Stimulated activated CD8-positive, alpha-beta memory T cell treated with anti-CD3 and anti-CD28 coated beads, Interleukin-4, amount 100 ng/mL, for 24 hours (primary cell): ENCODE measurements at places on chromosomes 6 and 20.

- no peak for DNase-seq
Observed at GRCh38 chr6:4010689-4011090, 68.2 kb downstream of the FAM217A start.

DNA sequence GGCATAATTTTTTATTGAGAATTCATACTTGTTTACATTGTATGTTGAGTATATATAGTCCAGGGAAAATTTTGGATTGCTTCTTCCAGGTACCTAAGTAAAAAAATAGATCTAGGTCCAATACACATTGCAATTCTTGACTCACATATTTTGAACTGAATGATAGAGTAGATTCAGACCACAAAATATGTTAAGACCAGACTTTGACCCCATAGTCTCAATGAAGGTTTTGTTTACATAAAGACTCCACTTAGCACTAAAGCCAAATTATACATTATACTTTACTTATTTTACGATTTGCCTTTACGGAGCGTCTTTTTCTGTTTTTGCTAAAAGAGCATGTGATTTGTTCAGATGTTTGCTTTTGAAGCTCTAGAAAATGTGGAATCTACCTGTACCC lies 144.1 kb upstream of the PTCHD4 start:
- no peak for DNase-seq

DNA sequence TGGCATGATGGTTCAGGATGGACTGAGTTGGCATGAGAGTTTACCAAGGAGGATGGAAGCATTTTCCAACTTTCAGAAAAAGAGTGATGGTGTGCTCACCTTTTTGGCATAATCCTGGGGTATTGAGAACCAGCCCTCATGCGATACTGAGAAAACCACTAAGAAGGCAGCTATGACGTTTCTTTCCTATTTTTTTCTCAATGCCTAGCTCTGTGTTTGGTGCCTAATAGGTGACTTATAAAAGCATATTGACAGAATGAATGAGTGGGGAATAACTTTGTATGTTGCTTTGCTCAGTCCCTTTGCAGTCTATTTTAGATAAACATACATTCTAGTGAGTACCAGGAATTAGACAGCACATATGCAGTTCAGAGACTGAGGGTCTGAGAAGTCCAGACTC lies 816.3 kb downstream of the DHX35 start:
- no peak for DNase-seq

GRCh38 chr6:97626671-97627441 lies 343.8 kb upstream of the MMS22L start:
- DNase-seq: no peak

- no peak for DNase-seq
Observed at GRCh38 chr6:149545258-149545753, 537 bp downstream of the PPIL4 start.

DNA sequence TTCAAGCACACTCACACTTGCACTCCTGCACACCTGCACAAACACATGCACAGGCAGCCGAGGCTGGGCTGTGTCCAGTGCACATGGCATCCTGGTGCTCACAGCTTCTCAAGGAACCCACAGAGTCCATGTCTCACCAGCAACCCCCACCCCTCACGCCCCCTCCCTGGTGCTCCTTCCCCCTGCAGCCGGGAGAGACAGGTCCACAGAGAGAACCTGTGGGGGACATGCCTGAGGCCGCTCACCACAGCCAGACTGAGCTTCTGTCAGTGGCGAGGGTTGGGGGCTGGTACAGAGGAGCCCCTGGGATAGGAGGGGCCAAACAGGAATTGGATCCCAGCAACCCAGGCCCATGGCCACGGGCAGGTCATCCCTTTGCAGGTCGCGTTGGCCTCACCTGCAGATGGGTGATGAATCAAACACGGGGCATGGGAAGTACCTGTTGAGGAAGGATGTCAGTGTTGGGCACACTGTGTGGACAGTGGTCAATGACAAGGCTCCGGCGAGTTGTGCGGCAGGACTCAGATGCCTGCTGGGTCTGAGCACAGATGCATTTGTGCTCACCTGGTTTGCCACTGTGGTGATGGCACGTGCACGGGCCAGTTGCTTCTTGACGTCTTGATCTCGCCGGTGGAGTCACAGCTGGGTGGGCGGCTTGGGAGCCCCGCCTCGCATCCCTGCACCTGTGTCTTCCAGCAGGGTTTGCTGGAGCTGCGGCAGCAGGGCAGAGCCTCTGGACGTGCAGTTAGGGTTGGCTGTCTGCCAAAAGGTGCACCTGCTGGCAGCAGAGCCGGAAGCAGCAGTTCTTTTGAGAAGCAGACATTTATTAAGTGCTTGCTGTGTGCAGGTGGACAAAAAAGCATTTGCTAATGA lies 113.0 kb downstream of the ERMARD start:
- no peak for DNase-seq

GRCh38 chr6:111791415-111791814 lies 81.8 kb downstream of the FYN start:
- no peak for DNase-seq

DNA sequence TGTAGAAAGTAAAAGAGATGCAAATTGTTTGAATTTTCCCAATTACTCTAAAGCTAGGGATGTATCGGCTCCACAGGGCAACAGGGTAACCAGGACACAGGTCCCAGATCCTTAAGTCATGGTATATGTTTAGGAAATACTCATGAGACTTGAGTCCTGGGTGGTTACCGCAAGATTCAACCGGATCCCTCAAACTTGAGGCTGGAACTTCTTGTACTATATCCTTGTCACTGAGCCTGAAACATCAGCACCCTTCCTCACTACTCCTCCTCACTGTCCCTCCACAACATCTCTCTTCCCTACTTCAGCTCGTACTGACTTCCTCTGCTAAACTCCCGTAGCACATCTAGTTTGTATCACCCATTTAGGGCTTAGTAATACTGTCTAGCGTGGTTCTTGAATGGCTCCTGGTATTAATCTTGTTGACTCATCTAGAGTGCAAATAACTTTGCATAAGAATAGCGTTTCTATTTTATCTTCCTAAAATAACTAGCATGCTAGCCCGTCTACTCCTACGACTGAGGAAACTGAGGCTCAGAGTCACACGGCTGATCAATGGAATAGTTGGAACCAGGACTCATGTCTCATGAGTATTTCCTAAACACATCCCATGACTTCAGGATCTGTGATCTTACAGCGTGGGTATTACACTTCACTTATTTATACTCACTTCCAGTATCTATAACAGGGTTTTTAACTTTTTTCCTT lies 72.1 kb downstream of the FILIP1 start:
- no peak for DNase-seq

DNA sequence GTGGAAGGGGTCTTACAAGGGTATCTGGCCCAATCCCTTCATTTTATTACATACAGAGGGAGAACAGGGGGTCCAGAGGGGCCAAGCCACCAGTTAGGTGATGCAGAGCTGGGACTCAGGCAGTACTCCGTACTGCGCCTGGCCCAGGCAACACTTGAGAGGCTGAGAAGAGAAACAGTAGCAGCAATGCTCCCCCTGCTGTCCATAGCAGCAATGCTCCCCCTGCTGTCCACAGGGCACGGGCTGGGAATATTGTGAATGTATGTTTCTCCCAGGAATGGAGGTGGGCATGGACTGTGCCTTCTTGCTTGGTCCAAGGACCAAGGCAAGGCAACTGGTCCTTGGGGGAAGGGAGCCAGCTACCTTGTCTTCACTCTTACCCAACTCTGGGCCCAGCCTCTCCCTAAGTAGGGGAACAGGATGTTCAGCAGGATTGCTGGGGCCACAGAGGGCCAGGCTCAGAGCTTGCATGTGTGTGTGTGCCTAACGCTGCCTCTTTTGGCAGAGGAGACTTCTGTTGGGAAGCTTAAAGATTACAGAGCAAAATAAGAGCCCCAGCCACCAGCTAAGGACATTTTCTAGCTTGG lies 14.8 kb upstream of the FAM83C start:
- no peak for DNase-seq

- DNase-seq: no peak
Observed at GRCh38 chr20:242905-243304, 14.6 kb upstream of the DEFB132 start.

DNA sequence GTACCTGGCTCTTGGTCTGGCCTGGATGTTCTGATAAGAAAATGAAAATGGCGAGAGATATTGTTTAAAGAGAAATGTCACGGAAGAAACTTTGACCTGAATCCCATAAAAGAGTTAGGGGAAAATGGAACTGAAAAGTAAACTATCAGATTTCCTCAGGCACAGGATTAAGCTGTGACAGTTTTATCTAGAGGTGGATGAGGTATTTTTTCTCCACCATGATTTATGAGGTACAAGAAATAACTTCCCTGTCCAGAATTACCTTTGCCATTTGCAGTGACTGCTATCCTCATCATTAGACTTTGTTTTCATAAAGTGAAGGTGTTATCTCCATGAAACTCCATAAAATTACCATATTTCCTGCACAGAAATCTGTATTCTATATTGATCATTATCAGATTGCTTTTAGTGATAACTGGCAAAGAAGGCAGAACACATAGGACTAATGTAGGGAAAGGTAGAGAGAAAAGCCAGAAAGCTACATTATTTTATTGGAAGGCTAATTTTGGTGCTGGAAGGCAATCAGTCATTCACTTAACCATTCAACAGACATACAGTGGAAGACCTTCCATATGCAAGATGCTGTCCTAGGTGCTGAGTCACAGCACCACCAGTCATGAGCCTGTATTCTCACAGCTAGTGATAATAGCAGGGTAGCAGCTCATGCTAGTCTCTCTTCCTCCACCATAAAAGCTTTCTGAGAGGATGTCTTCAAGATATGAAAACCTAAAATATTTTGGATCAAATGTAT lies 427.3 kb upstream of the CITED2 start:
- no peak for DNase-seq

DNA sequence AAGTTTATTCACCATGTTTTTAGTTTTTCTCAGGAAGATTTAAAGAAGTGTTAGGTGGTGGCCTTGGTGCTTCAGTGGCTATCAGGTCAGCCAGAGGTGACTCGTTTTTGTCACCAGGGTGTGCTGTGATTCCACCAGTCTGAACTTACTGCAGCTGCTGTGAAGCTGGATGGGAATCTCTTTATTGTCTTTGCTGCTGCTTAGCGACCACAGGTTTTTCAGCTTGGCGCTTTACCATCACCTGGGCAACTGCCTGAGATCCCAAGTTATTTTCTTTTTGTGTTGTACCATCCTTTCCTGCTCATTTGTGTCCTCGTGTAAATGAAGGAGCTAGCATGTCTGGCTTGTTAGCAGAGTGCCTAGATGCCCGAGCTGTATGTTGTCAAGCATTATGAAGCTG lies 146.9 kb downstream of the MACROD2 start:
- DNase-seq: no peak

DNA sequence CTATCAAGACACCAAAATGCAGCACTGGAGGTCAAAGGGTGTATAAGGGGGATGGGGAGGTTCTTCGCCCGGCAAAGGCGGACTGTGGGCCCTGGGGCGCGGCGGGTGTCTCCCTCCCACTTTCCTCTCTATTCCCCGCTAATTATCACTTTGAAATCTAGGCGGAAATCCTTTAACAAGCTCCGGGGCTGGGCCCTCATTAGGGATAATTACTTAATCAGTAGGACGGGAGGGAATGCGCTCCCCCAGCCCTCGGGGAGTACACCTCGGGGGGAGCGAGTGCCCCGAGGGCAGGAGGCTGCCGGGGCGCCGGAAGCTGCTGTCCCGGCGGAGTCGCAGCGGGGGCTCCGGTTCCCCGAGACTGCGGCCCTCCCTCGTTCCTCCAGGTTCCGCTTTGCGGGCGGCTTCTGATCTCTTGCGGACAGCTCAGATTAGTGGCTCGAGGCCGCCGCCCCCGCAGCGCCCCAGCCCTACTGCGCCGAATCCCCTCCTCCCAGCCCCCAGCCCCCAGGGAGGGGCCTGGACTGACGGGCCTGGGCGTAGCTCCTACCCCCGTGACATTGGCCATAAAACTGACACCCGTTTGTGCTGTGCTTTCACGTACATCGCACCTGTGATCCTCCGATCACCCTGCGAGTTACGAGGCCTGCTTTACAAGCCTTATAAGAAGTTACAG lies 14.7 kb downstream of the MUCL3 start:
- DNase-seq: peak; percentile 68

GRCh38 chr6:160967833-160968232 lies 23.7 kb upstream of the MAP3K4 start:
- DNase-seq: no peak

GRCh38 chr6:150600301-150601017 lies 774 bp downstream of the PLEKHG1 start:
- DNase-seq: peak; percentile 42

DNA sequence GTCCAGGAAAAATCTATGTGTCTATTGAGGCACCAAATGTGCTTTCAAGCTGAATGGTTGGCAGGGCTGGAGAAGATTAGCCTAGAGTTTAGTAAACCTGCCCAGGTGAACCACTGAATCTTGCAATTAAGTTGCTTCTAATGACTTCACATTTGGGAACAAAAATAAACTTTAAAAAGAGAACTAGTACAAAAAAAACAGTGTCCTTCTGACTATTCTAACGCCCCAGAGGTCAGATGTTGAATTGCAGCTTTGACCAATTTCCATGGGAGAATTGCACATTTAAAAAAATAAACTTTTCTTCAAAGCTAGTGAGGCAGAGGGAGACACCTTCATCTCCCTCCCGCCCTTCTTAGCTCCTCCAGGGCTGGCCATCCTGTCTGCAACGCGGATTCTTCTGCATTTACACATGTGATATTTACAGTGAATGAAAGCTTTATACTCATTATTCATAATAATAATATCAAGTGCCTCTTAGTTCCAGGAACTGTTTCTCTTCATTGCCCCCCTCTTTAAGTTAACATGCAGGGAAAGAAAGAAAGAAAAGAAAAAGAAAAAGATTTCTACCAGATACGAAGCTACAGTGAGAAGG lies 270.2 kb downstream of the SMOC2 start:
- DNase-seq: no peak

DNA sequence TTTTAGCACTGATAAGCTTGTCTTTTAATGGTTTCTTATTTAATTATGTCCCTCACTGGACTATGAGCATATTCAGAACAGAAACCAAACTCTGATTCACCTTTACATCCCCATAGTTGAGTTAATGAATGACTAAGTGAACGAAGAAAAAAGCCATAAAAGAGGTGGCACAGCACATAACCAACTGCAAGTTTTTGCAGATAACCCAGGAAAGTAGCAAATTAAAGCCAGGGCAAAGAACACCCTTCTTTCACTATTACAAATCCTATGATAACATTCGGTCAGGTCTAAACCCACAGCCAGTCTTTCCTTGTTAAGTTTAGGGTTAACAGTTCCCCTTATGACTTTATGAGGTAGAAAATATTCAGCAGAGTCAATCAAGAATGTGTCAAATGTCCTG lies 102.7 kb downstream of the RIN2 start:
- DNase-seq: no peak

DNA sequence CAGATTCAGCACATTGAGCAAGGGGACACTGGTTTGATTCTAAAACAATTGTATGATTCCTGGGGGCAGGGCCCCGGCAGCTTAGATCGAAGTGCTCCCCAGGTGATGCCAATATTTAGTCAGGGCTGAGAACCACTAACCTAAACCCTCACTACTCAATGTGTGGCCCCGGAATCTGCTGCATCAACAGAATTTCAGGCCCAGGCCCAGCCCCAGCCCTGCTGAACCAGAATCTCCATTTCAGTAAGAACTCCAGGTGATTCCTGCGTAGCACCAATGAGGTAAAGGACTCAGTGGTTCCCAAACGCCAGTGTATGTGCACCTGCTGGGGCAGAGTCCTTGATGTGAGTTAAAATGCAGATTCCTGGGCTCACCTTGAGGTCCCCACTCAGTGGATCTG lies 152.8 kb upstream of the KCNG1 start:
- no peak for DNase-seq

- no peak for DNase-seq
Observed at GRCh38 chr20:34604980-34605788, 46.7 kb downstream of the MAP1LC3A start.

GRCh38 chr6:140579918-140580317 lies 1205.5 kb upstream of the CITED2 start:
- DNase-seq: no peak
